ENCODE measurements at places on chromosomes 16 and 17. TPM values are rescaled to one million over a fixed set of nuclear protein-coding genes. Genes with fewer than 3 reads are reported as not detected.

Gene STX1B
- 0.34 TPM for total RNA-seq

Gene TP53TG3C
- total RNA-seq = not detected

DNA sequence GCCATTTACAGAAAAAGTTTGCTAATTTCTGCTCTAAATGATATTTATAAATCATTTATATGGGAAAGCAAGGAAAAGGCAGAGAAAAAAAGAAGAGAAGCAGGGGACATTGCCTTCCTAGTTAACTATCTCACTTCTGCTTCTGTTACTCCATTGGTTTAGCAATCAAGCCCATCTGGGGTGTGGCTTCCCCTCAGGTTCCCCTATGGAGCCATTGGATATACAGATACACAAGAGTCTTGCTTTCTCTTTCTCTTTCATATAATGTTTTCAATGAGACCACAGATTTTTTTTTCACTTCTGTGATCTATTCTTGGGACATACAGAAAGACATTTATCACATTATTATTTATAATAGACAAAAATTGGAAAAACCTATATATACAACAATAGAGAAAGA, 105.6 kb upstream of the TOM1L1 start:
- DNase-seq = no peak

DNA sequence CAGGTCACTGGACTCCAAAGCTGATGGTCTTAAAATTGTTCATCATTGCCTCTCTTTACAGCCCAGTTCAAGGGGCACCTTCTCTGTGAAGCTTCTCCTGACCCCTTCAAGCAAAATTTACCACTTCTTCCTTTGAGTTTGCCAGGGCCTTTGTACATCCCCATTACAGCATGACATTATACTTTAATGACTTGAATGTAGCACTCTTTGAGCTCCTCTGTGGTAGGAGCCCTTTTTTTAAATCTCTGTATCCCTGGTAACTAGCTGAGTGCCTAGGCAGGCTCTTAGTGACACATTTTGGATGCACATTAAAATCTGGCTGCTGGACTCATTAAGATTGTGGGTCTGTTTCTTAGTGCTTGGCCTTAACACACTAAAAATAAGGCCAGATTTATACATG, 412.1 kb downstream of the CA10 start:
- DNase-seq = no peak

GRCh38 chr17:31266042-31266441, 31.0 kb downstream of the OMG start:
- no peak for DNase-seq

- no peak for DNase-seq
These were observed 39.7 kb upstream of the CRISPLD2 start for GRCh38 chr16:84780063-84780462.

DNA sequence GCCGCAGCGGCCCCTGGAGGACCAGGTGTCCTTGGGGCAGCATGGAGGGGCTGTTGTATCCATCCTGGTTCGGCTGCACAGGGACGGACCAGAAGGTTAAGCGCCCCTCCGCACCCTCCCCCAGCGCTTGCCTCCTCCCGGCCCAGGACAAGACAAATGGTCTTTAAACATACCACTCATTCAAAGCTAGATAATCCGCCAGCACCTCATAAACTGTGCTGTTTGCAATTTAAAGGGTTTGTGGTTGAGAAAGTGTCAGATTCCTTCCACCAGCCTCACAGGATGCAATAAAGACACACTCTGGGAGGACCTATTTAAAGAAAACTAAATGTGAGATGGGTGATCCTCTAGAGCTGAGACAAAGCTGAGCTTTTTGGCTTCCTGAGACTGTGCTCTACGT, 426.2 kb upstream of the EEF2KMT start:
- no peak for DNase-seq

- peak; percentile 89 for DNase-seq
These were observed 88.0 kb upstream of the RPRML start for GRCh38 chr17:47066841-47067682.
